Epithelial cell of proximal tubule (primary cell): ENCODE measurements at places on chromosomes 2 and 18. TPM values are rescaled to one million over a fixed set of nuclear protein-coding genes. Genes with fewer than 3 reads are reported as not detected.

- no peak for DNase-seq
Measured at GRCh38 chr2:121033461-121033996, 251.5 kb downstream of the TFCP2L1 start.

GRCh38 chr2:196167666-196168065, 3.7 kb downstream of the STK17B start:
- no peak for DNase-seq

GRCh38 chr2:206353685-206354084, 79.2 kb downstream of the ZDBF2 start:
- DNase-seq, result no peak

- no peak for DNase-seq
Measured at GRCh38 chr2:105176429-105176828, 65.1 kb upstream of the GPR45 start.

The TUBB8B gene
- total RNA-seq, result not detected in 2 replicates

The TRIM43 gene
- total RNA-seq, result not detected in 2 replicates

The FBXO48 gene
- total RNA-seq, result 0.94 and 1.5 TPM in 2 replicates

The SNORC gene
- total RNA-seq, result 1.2 and 5.0 TPM in 2 replicates

The POTEF gene
- not detected in 2 replicates for total RNA-seq
